ENCODE measurements at places on chromosomes 7 and 10.

- DNase-seq, result no peak
These were observed 13.0 kb upstream of the CHCHD1 start for GRCh38 chr10:73768881-73769280.

DNA sequence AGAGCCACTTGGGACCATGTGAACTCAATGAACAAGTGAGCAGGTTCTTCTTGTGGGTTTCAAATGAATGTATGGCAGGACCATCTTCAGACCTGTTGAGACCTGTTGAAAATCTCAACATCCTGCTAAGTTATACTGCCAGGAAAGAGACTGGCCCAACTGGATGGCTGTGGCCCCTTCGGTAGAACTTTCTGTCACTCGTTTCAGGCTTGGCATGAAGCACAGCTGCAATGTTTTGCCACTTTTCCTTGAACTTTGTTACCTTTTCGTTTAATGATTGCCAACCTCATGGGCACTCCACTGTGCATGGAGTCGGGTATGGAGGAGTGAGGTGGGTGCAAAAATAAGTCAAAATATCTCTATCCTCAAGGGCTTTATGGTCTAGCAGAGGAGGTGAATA, 36.7 kb upstream of the SLC35B4 start:
- no peak for DNase-seq

DNA sequence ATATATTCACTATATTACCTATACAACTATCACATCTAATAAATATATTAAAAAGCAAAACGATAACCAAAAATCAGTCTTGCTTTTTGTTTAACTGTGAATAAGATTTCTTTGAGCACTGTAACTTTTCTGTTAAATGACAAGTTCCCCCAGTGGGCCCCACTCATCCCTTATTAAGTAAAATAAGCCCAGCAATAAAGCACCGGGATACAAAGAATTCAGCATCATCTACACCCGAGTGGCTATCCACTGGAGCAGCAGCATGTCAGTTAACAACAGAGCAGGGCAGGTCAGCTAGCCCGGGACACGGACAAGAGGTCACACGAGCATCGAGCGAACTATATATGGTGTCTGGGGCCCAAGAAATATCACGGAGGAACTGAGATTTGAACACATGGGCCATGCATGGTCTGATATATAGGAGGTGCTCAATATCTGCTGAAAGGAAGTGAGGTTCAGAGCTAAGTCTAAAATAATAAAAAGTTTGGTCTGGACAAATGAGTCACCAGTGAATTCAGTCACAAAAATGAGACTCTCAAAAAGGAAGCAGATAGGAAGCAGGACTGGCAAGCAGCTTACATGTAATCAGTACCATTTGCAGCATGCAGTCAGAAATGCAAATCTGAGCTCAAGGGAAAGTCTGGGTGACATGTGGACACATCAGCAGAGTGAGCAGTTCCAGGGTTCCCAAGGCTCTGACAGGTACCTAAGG, 4.1 kb downstream of the ERCC6 start:
- no peak for DNase-seq

DNA sequence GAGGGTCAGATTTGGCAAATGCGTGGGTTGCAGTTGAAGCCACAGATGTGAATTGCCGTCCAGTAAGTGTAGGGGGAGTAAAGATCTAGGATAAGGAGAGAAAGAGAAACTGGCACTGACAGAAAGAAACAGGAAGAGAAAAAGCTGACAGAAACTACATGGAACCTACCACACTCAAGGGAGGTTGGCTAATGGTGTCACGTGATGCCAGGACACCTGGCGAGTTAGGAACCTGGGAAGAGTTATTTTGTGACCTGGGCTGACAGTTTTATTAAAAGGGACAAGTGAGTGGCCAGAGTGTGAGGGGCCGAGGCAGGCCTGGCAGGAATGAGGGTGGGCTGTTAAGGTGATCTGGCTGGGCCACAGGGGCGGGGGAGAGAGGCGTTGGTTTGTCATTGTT, 188.7 kb downstream of the ADARB2 start:
- DNase-seq, result peak; percentile 3

- no peak for DNase-seq
These were observed 11.4 kb upstream of the SPAG6 start for GRCh38 chr10:22333975-22334282.

- DNase-seq, result no peak
These were observed 71.0 kb downstream of the CASD1 start for GRCh38 chr7:94580601-94581000.

DNA sequence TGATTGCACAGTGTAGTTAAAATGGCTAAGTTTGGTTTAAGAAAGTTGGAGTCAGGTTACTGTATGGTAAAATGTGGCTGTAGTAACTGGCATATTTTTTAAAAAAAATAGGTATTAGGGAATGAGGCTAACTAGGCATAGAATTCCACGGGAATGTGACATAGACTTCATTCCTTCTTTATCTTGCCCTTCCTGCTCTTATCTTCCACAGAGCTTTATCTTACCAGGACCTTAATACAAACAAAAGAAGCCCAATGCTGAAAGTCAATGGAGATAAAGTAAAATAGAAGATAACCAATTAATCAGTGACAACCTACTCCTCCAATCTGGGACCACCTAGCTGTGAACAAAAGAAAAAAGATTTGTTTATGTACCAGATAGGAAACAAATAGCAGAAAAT, 58.1 kb downstream of the TET1 start:
- DNase-seq, result no peak

GRCh38 chr10:72665925-72666324, 26.0 kb upstream of the MCU start:
- no peak for DNase-seq

- no peak for DNase-seq
These were observed 307.6 kb upstream of the SEMA3A start for GRCh38 chr7:84502239-84502638.

- DNase-seq, result no peak
These were observed 38.3 kb upstream of the DLG5 start for GRCh38 chr10:77964811-77965210.

- no peak for DNase-seq
These were observed 104.9 kb downstream of the RAPGEF5 start for GRCh38 chr7:22252016-22252415.

DNA sequence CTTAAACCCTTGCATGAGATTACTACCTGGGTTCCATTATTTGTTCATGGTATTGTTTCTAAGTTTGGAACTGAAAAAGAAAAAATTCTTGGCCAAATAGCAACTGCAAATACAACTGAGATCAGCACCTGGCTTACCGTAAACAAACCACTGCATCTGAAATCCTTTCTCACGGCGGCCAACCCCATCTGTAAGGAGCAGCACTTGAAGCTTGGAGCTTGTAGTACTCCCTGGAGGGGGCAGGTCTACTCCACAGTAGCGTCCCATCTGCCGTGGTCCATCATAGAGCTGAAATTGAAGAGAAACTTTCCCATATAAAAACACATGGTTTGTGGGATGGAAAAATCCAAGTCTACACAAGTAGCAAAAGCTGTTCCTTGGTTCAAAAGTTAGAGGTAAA, 109.9 kb downstream of the CUBN start:
- no peak for DNase-seq

DNA sequence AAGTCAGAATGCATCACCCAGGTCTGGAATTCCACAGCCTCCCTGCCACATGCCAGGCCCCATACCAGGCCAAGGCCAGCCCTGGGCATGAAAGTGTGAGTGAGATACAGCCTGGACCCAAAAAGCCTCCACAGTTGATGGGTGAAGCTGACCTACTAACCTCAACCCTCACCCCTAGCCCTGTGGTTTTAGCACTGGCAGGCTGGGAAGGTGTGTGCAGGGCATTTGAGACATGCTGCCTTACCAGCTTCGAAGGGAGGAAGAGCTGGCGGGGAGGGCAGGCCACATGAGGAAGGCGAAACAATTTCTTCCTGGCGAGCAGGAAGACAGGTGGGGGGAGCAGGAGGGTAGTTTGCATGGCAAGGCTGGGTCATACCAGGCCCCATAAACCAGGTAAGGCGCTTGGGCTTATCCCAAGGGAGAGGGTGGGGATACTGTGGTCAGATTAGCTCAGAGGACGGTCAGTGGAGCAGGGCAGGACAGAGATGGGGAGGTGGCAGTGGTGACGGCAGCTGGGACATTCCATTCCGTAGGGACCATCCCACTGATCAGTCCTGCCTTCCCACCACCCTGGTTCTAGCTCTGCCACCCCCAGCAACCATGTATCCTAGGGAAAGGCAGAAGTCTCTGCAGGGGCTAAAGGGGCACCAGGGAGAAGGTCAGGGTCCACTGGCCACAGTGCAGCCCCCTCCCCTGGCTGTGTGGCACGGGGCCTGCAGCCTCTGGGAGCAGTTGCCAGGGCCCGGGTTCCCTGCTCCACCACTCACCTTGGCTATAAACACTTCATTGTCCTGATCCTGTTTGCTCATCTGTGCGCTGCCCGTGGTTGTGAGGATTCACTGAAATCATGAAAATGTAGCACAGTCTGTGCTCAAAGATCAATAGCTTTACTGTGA, 155.8 kb downstream of the NRF1 start:
- DNase-seq, result no peak

DNA sequence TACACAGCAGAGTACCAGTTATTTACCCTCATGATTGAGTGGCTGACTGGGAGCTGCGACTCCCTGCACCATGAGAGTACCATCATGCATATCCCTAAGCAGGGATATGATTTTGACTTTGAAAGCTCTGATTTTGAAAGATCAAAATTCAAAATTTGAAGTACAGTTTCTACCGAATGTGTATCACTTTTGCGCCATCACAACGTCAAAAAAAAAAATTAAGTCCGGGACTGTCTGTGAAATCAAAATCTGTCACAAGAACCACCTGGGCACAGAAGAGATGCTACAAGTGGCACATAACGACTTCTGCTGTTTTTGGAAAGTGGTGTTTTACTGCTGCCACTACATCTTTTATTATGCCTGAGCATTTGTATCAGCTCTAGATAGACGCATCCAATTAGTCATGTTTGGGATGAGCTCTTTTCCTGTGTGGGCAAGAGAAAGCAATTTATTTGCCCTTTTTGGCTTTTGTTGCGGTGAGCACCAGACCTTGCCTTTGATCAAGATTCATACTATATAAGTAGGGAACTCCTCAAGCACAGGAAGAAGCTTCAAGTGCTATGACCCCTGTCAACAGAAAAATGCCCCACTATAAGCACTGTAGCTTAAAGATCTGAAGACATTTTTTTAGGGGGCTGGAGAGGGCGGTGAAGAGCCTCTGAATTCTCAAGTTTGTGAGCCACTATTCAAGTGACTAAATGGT, 10.7 kb downstream of the MTPN start:
- DNase-seq, result no peak

- DNase-seq, result no peak
These were observed at the start of gene BICC1 for GRCh38 chr10:58512491-58513187. Gene BICC1, plus strand, starts transcription at chr10:58512872. Its CDS starts 272 bp downstream, at chr10:58513144.

GRCh38 chr10:100192350-100192749, 6.5 kb upstream of the ERLIN1 start:
- peak; percentile 67 for DNase-seq

GRCh38 chr7:41190581-41190980, 512.3 kb downstream of the INHBA start:
- peak; percentile 4 for DNase-seq

DNA sequence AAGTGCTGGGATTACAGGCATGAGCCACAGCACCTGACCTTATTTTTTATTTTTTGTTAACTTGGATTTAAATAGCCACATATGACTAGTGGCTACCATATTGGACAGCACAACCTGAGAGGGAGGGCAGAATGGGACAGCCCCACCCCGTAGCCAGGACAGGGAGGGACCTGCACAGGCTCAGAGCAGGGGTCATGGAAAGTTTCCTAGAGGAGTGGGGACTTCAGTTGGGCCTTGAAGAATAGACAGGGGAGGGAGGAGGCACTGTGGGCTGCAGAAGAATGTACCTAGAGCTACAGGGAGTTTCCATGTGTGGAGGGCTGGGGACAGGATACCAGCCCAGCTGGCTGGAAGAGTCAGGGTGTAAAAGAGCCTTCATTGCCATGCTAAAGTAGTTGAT, 8.8 kb downstream of the TRIM8 start:
- no peak for DNase-seq

GRCh38 chr10:9301148-9301547, 1246.7 kb downstream of the GATA3 start:
- DNase-seq, result peak; percentile 57

DNA sequence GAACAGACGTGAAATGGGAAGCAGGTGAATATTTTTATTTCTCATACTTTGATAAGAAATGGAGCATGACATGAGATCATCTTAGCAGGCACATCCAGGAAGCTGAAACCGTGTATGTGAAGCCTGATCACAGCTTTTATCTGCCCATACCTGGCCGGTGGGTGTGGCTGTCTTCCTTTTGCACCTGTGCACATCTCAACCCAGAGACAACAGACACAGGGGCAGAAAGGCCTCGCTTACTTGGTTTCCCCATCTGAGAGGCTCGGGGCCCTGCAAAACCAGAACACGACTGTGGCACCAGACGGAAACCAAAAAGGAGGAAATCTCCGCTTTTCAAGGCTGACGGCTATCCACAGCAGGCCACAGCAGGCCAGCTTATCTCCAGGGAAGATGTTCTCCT, 116.4 kb downstream of the TCERG1L start:
- no peak for DNase-seq
